ENCODE measurements at places on chromosomes 11 and 22.

- no peak for DNase-seq
These were observed 44.7 kb downstream of the ABTB2 start for GRCh38 chr11:34313099-34313517.

DNA sequence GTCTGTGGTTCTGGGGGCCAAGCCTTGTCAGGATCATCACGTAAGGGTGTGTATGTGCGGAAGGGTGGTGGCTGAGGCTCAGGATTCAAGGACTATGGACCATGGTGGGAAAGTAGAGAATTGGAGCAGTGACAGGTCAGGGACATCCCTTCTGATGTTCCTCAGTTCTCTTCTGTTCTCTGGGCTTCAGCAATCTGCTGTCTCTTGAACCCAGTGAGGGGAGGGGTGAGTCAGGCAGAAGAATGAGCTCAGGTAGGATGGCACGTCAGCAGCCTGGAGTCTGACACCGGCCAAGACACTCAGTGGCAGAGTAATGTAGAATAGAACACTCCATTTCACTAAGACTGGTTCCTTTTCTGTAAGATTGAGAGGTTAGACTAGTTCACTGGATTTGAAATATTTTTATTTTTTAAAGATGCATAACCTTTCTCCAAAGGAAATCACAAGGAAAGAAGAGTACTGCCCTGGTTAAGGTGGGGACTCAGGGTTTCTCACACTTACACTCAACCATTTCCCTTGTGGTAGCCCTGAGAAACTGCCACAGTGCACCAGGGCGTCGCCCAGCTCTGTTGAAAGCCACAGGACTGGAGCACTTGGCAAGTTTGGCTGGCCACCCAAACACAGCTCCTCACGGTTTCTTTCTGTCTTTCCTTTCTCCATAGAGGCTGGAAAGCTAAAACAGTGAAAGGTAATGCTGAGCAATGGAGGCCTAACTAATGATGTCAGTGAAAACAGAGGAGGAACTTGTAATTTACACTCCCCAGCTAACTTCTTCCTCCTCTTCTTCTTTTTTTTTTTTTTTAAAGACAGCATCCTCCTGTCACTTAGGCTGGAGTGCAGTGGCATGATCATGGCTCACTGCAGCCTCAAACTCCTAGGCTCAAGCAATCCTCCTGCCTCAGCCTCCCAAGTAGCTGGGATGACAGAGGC is 23.1 kb upstream of the MICAL2 start:
- no peak for DNase-seq

DNA sequence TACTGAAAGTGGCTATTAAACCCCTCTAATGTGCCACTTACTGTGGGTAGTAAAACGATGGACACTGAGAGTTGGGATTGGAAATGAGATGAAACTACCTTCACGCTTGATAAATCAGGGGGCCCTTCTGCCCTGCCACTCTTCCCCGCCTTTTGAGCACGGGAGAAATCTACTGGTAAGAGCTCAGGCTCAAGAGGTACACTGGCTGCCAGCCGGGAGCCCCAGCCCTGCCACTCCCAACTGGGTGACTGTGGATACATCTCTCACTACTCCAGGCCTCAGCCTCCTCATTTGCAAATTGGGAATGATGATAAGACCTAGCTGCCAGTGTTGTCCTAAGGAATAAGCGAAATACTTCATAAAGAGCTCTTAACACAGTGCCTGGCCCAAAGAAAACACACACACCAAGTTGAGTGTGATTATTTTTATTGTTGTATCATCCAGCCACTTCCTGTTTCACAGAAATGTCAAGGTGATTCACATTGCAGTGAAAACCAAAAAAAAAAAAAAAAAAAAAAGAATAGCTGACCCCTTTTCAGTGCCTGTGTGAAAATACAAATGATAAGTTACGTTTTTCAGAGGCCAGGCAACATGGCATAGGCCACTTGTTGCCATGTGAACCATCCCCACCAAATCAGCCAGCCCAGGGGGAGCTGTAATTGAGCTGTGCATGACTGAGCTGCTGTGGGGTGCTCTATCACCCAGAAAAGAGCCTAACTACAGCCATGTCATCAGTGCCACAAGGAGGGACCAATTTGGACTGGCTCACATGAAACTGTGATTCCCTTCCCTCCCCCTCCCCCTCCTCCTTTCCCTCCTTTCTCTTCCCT is 4.4 kb upstream of the ZNRD2 start:
- no peak for DNase-seq

GRCh38 chr11:69576069-69576782 is 64.7 kb upstream of the CCND1 start:
- peak; percentile 0 for DNase-seq

GRCh38 chr22:41766476-41766875 is 34.0 kb upstream of the CCDC134 start:
- no peak for DNase-seq

- DNase-seq = no peak
These were observed 664 bp downstream of the DDB2 start for GRCh38 chr11:47215366-47215910.

DNA sequence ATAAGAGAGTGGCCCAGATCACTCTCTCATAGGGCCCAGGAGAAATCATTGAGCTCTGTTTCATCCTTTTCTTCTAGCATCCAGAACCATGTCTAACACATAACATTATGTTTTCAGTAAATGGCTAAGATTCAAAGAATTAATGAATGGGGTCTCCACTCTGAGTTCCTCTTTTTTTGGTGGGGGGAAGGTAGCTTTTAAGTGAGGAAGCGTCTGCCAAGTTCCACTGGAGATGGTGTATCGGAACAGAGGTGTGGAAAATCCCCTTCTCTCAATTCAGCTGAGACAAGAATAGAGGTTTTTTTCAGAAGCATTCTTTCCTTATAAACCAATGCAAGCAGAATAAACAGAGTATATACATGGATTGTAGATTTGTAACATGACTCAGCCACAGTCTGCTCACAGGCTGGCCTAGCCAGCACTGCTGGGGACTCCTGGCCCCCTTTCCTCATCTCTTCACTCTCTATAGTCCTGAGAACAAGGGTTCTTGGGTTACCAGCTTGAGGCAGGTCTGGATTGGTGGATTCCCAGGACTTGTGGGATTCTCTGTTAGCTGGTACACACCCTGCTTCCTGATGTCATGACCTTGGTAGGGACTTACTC is 97.2 kb downstream of the TRAF6 start:
- no peak for DNase-seq

- DNase-seq = peak; percentile 45
These were observed 63.9 kb downstream of the MYO7A start for GRCh38 chr11:77191823-77192495.

DNA sequence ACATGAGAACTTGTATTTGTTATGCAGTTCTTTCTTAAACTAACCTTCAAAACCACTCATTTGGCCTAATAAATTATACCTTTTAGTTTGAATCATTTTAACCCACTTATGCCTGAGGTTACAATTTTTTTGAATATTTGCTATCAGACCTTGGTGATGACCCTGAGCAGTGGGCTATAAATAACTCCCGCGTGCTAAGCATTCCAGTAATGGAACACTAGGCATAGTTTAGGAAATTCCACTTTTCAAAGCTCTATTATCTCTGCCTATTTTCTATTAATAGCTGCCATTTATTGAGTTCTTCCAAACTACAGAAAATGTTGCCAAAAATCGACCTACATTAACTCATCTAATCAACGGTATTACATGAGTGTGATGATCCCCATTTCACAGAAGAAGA is 993.4 kb upstream of the FAT3 start:
- no peak for DNase-seq

DNA sequence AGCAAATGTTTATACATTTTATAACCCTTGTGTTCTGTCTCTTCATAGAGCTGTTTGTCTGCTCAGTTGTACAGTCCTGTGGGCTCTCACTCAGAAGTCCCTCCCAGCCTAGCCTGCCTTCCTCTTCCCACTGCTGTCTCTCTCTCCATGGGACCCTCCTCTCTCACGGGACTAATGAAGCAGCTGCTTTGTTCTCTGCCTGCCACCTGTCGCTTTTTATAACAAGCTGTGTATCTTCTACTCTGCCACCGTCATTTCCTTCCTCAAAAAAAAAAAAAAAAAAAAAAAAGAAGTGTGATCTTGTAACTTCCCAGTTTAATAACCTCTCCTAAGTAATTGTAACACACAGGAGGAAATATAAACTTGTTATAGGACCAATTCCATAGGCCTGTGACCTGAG is 92.2 kb upstream of the ALKBH3 start:
- DNase-seq = no peak

DNA sequence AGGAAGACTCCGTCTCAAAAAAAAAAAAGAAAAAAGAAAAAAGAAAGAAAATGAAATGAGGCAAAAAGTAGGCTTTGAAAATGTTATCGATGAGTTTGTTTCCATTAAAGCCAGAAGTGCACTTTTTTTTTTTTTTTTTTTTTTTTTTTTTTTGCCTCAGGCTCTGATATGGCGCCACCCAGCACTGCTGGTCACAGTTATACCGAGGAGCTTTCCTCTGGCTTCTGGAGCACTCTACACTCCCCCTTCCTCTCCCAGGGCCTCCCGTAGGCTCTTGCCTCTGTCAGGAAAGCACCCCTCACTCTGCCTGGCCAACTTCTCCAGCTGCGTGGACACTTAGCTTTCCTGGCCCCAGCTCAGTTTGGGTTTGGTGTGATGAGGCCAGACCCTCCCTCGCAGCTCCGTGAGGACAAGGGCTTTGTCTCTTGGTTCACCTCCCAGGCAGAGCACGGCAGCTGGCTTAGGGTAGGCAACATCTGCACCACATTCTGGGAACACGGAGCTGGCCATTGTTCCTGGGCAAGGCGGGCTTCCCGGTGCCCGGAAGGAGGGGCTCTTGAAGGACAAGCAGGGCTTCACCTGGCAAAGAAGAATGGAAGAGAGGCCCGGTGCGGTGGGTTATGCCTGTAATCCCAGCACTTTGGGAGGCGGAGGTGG is 16.9 kb downstream of the FADS2 start:
- no peak for DNase-seq

GRCh38 chr22:42326801-42327200 is 56.3 kb upstream of the TCF20 start:
- no peak for DNase-seq

Data from BE2C (cell line).